ENCODE measurements at places on chromosomes 12 and 14.

DNA sequence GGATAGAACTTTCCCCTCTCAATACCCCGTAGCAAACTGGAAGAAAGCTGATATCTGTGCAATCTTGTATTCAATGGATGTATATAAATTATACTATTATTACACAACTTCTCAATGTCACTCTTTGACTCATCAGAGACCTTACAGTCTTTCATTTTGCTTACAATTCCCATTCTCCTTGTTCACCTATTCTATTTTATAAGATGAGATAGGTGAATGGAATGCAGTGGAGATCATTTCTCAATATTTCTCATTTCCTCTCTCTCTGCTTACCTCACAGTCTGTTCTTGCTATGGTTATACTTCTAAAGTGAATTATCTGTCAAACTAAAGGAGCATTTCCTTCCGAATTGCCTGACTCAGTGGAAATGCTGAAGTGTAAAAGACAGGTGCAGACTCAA lies 14.9 kb downstream of the FOXA1 start:
- DNase-seq, result no peak

GRCh38 chr12:81819991-81820633 lies 61.0 kb upstream of the PPFIA2 start:
- DNase-seq, result no peak

GRCh38 chr12:4540638-4541037 lies 1.9 kb downstream of the RAD51AP1 start:
- DNase-seq, result no peak

DNA sequence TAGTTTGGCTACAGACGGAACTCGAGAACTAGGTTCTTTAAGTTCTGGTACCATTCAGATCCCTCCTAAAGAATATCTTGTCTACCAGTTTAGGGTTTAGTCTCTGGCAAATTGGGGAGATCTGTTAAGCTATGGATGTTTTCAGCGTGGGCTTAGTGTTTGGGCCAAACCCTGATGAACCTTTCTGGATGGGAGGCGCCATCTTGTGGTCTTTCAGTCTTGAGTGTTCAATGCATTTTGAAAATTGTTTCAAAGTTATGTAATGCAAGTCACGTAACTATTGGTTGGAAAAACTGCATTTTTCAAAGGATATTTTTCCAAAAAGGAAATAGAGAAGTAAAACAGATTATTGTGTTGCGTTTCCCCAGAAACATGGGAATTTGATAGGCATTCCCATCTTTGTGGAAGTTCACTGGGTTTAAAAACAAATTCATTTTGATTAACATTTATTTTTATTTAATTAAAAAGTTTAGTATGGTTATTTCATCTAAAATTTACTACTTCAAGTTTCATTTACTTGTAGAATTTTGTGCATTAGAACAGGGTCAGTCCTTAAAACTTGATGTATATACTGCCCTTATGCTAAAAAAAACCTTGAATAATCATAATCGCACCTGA lies 169.0 kb downstream of the PRIMA1 start:
- no peak for DNase-seq
